ENCODE measurements at places on chromosomes 13 and 19.

DNA sequence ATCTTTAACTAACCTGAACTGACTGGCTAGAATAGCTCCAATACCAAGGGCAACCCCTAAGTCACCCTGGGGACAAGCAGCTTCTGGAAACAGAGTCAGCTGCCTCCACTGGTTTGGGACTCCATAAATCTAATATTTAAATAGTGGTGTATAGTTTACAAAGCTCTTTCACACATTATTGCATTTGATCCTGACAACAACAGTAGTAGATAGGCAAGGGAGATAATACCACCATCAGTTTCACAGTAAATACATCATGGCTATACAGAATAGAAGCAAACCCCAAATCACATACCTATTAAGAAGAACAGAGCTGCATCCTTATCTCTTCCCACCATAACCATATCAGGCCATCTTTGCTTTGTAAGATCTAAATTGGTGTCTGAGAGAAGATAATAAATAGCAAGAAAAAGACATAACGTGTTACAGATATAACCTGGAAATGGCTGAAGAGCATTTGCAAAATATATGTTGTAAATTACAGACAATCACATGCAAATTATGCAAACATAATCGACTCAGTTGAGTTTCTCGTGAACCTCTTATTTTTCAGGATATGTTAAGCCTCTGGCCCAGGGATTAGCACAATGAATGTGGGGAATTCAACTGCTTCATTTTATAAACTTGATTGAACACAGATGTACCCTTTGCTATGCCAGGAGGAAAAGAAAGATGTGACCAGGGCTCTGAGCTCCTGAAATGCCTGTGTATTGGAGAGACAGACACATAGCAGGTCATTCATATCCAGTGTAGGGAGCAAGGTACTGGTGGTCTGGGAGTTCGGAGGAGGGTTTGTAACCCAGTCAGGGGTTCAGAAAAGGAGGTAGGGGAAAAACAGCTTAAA is 142.5 kb downstream of the SLC7A1 start:
- DNase-seq, result no peak

- no peak for DNase-seq
These were observed 299.3 kb downstream of the DLEU7 start for GRCh38 chr13:50544211-50544610.

GRCh38 chr19:32171719-32172151 is 173.7 kb upstream of the ZNF507 start:
- DNase-seq, result no peak

GRCh38 chr13:34265046-34265679 is 447.2 kb downstream of the RFC3 start:
- peak; percentile 63 for DNase-seq

DNA sequence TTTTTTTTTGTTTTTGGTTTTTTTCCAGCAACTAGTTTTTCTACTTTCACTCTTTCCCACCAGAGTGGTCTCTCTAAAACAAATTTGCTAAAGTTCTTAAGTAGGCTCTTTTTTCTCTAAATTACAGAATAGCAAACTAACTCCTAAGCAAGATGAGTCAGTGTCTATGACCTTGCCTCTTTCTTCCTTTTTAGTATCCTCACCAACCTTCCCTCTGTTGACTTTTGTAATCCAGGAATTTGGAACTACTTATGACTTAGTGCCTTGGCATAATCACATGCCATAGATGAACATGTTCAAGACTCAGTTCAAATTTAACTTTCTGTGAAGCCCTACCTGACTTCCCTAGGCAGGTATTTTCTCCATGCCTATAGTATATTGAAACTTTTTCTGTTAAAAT is 32.3 kb upstream of the AKAP11 start:
- peak; percentile 10 for DNase-seq

- DNase-seq, result no peak
These were observed 157.9 kb downstream of the UQCRFS1 start for GRCh38 chr19:29054886-29055675.

GRCh38 chr19:19094513-19094912 is 30.7 kb downstream of the SLC25A42 start:
- no peak for DNase-seq

DNA sequence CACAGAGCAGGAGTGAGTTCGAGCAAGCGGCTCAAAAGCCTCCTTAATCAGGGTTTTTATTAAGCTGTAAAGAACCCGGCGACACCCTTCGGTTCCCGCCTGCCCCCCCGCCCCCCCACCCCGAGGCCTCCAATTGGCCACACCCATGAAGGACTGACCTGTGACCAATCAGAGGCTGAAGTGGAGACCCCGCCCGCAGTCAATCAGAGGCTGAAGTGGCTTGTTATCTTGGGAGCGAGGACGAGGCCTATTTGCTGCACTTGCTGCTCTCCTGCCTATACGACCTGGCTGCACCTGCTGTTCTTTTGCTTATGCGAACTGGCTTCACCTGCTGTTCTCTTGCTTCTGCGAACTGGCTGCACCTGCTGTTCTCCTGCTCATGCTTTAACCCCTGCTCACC is 844.9 kb downstream of the OLFM4 start:
- DNase-seq, result no peak

- peak; percentile 98 for DNase-seq
These were observed 128.6 kb downstream of the USP12 start for GRCh38 chr13:27043013-27043412.

GRCh38 chr19:2511570-2511969 is 35.6 kb downstream of the GADD45B start:
- no peak for DNase-seq

- no peak for DNase-seq
These were observed 9.1 kb downstream of the ATP1A3 start for GRCh38 chr19:41984961-41985360.

- DNase-seq, result peak; percentile 68
These were observed 45.2 kb upstream of the AMER2 start for GRCh38 chr13:25217023-25217885.

GRCh38 chr19:55384131-55384919 is at the start of gene TMEM238:
Gene TMEM238, minus strand, starts transcription at chr19:55384292. Its CDS starts 33 bp downstream, at chr19:55384259.
- no peak for DNase-seq

DNA sequence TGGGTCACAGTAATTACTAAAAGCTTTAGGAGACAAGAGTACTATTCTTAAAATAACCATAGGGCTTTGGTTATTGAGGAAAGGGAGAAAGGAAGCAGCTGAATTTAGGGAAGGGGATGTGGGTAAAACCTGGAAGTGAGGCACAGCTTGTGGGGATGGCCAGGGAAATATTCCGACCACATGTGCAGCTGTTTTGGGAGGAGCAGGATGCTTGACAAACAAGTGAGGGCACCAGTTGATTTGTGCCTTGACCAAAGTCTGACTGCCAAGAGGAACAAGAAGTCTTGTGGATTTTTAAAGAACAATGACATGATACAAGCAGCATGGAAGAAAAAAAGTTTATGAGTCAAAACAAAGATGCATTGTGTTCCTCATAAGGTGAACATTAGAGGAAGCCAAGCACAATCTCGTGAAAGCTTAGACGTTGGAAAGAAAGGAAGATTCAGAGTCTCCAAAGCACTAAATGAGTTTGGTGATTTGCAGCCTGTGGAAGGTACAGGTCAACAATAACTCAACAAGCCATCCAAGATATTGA is 108.5 kb upstream of the GPC6 start:
- no peak for DNase-seq

GRCh38 chr19:50906217-50906616 is 5.0 kb downstream of the KLK4 start:
- DNase-seq, result peak; percentile 26

DNA sequence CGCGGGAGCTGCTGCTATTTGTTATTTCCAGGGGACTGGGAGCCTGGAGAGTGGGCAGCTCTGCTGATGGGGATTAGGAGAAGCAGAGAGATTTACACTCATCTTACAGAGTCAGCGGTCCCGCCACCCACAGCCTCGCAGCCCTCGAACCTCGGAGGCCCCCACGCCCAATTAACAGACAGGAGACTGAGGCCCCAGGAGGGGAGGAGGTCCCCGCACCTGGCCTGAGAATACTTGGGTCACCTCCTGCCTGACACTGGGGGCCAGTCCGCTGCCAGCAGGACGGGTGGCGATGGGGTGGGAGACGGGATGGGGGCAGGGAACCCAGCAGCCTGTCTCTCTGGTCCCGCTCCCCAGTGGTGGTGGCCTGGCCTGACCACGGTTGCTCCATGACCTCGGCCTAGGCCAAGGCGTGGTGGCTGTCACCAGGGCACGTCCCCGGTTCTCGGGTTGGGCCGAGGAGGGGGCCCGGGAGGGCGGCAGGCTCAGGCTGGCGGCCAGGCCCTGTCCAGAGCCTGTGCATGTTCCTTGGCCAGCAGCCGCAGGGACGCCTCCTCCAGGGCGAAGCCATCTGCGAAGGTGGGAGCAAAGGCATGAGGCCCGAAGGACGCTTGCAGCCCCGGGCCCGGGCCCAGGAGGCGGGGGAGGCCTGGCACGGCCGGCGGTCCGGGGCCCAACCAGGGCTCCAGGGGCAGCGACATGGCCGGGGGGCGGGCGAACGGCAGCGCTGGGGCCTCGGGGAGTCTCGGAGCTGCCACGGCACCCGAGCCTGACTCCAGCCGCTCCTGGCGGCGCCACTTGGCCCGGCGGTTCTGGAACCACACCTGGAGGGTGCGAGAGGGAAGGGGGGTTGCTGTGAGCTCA is 1.7 kb downstream of the RAX2 start:
- no peak for DNase-seq

DNA sequence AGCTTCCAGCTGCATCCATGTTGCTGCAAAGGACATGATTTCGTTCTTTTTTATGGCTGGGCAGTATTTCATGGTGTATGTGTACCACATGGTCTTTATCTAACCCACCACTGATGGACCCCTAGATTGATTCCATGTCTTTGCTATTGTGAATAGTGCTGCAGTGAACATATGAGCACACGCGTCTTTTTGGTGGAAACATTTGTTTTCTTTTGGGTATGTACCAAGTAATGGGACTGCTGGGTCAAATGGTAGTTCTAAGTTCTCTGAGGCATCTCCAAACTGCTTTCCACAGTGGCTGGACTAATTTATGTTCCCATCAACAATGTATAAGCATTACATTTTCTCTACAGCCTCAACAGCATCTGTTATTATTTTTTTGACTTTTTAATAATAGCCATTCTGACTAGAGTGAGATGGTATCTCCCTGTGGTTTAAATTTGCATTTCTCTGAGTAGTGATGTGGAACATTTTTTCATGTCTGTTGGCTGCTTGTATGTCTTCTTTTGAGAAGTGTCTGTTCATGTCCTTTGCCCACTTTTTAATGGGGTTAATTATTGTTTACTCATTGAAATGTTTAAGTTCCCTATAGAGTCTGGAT is 6.8 kb upstream of the UBE2L5 start:
- no peak for DNase-seq

GRCh38 chr13:93249364-93250306 is 23.0 kb downstream of the GPC6 start:
- DNase-seq, result peak; percentile 94

DNA sequence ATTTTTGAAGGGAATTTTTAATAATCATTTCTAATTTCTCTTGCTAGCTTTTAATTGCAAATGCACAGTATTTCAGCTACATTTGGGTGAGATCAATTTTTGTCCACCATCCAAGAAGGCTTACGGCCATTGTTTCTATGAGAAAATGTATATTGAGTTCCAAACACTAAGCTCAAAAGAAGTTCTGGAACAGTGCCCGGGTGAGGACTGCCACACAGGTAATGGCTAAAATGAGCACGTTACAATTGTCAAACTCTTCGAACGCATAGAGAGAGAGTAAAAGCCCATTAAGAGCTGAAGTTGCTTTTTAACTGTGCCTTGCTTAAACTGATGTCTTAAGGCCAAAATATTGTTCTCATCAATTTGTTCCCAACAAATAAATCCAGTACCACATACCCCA is 755.0 kb downstream of the DIAPH3 start:
- DNase-seq, result no peak

- peak; percentile 78 for DNase-seq
These were observed 53.2 kb upstream of the SHKBP1 start for GRCh38 chr19:40523322-40524047.

DNA sequence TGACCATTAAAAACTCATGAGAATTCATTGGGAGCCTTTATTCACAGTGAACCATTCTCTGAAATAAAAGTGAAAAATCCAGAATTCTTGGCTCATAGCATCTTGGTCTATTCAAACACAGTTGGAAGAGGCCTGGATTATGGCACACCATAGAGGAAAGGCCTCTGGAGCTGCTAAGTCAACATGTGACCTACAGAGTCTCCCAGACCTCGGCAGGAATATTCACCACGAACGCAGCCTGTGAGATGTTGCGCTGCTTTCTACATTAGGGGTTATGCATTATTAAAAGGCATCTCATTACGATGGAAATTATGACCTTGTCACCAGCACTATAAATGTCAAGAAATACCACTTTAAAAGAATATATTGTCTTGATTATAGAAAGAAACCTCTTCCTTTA is 132.6 kb downstream of the EFNB2 start:
- no peak for DNase-seq

DNA sequence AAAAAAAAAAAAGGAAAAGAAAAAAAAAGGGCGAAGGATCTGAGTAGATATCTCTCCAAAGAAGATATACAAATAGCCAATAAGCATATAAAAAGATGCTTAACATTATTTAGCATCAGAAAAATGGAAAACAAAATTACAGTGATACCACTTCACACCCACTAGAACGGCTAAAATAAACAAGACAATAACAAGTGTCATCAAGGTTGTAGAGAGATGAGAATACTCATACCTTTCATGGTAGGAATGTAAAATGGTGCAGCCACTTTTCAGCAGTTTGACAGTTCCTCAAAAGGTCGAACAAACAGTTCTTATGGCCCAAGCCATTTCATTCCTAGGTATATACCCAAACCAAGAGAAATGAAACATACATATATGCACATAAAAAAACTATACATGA is 33.5 kb downstream of the FOXO1 start:
- no peak for DNase-seq

- DNase-seq, result no peak
These were observed 25.7 kb upstream of the C13orf46 start for GRCh38 chr13:113999618-113999910.

DNA sequence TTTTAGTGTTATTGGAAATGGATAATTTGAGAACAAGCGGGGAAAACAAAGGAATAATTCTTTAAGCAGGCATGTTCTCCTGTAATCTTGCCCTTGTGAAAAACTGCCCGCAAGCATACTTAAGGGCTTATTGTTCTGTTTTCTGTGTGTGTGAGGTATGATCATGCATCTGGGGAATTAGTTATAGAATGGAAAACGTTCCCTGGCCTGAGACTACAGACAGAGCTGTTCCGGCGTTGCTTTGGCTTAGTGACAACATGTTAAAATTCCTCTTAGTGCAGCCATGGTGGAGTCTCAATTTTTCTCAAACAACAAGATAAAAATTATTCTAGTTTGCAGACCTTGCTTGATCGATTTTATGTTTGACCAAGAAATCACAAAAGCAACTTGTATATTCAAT is 560.2 kb upstream of the SPRY2 start:
- DNase-seq, result no peak

DNA sequence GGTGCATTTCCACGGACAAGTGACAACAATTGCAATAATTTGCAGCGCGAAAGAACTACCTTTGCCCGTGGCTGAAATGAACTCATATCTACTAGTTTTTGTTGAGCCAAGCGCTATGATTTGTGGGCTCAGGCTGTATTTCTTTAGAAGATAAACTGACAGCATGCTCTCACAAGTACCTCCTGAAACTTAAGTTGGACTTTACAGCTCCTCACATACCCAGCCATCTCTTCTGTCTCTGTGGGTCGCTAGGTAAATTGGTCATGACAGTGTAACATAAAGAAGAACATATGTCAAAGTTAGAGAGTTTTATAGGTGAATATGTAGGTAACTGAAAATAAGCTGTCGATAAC is 839 bp downstream of the COG6 start:
- DNase-seq, result peak; percentile 20

GRCh38 chr19:3483226-3483628 is at the start of gene SMIM44:
Gene SMIM44, minus strand, starts transcription at chr19:3483441. Its CDS starts 38 bp downstream, at chr19:3483403.
- DNase-seq, result no peak

GRCh38 chr13:105087945-105088344 is 1447.5 kb downstream of the EFNB2 start:
- no peak for DNase-seq

Measured in ELR (cell line).